Astrocyte (in vitro differentiated cells and primary cell): ENCODE measurements at places on chromosomes 1 and 21.

- DNase-seq, result no peak
Measured at GRCh38 chr21:33151941-33152731, 77.6 kb upstream of the IFNAR2 start.

GRCh38 chr1:79847700-79848099 lies 841.2 kb upstream of the ADGRL4 start:
- DNase-seq, result no peak

- no peak for DNase-seq
Measured at GRCh38 chr1:161936786-161937185, 86.9 kb downstream of the OLFML2B start.

GRCh38 chr1:158087320-158087927 lies 93.3 kb upstream of the CD1D start:
- peak; percentile 47 for DNase-seq

DNA sequence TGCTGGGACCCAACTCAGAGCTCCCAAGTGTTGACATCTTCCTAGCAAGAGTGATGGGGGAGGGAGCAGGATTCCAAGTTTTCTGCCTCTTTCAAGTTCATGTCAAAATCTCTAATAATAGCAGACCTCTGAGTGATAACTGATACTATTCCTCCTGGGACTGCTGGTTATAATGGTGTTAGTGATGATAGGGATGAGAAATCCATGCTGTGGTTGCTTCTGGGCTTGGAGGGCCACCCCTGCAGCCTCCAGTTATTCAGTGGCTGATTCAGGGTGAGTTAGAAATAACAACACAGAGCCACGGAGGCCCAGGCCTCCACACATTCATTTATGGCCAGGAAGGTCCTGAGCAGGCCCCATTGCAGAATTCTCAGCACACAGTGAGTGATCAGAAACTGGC lies 40.6 kb upstream of the ARTN start:
- no peak for DNase-seq

GRCh38 chr1:47403321-47403910 lies 12.7 kb upstream of the FOXE3 start:
- DNase-seq, result no peak

DNA sequence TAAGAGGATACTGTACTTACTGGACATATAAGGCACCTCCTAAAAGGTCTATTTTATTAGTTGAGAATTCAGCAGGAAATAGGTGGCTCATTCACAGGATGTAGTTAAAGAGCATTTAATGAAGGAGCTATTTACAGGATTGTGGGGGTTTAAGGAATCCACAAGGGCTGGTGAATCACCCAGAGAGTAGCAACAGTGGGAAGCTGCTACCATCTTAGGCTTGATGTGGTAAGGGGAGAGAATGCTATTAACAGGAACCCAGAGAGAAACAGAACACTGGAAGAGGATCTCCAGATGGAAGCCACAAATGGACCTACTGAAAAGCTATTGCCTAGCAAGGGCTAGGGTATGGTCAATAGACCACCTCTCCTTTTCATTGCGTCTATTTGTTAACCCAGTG lies 52.0 kb upstream of the COL11A1 start:
- peak; percentile 56 for DNase-seq

GRCh38 chr1:8704866-8705506 lies 112.5 kb downstream of the RERE start:
- no peak for DNase-seq

GRCh38 chr1:56816264-56816663 lies 2.9 kb downstream of the FYB2 start:
- no peak for DNase-seq

GRCh38 chr21:29725025-29725736 lies 214.6 kb downstream of the GRIK1 start:
- DNase-seq, result no peak

- no peak for DNase-seq
Measured at GRCh38 chr1:162992945-162993344, 76.2 kb upstream of the RGS4 start.

DNA sequence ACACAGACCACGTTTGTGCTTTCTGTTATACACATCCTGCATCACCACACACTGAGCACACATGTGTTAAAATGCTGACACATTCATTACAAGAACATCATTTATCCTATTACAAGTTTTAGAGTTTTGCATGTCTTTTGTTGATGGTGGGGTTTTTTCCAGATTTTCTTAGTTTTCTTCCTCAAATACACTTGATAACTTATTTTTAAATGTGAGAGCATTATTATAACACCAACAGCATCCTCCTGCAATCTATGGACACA lies 67.3 kb downstream of the TGFBR3 start:
- no peak for DNase-seq

GRCh38 chr21:45990049-45990711 lies 8.6 kb downstream of the COL6A1 start:
- no peak for DNase-seq

DNA sequence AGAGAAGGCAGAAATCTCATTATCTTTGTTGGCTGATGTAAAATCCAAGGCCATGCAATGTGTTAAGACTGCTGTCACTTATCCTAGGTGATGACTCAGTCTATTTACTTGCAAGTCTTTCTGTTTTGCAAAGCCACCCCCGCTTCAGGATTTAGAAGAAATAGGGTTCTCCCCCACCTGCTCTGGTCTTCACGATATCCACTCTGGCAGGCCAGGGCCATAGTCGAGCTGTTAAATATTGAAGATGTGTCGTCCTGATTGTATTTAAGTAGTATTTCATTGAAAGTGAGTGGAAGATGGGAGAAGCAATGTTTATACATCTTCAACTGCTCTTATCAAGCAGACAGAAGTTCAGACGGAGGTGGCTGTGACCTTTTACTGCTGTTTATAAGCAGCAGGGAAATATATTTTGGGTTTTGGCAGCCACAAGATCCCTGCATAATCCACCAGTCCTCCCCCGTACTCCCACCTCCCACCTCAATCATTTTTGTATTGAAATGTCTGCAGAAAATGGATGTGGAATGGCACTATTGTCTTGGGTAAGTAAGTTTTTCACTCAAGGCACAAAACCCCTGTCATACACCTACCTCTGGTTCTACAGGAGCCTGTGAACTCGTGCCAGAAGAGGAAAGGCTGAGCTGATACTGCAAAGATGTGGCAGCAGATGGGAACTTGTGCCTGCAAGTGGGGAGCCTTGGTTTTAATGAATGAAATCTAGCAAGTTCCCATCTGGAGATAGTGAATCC lies 117.4 kb downstream of the MRPS6 start:
- DNase-seq, result no peak

DNA sequence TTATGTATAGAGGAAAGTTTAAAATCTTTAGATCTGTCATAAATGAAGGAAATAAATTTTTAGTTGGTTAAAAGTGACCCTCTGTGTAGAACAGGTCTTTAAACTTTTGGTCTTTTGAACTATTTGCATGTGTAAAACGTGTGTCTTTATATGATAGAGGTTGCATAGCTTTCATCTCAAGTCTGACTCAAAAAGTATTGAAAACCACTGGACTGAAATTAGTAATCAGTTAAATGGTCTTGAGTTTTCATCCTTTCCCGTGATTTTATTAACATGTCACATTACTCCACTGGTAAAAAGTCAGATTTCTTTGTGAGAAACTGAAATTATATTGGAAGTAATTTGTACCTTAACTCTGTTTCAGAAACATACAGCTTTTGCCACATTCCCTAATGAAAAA lies 1.8 kb downstream of the RNPC3 start:
- no peak for DNase-seq

- no peak for DNase-seq
Measured at GRCh38 chr1:155713075-155713474, 24.2 kb downstream of the DAP3 start.

DNA sequence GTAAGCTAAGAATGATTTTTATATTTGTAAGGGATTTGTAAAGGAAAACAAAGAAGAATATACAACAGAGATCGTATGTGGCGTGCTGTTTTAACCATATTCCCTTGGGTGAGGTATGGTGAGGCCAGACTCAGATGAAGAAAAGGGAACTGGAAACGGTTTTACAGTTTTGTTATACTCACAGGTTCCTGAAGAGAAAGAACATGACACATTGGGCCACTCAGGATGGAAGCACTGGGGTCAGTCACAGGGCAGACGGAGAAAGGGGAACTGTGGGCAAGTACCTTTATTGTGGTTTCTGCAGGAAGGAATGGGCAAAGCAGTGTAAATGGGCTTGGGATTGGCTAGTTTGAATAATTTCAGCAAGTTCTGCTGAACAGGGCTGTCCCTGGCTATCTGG lies 177.4 kb downstream of the LBR start:
- DNase-seq, result no peak

DNA sequence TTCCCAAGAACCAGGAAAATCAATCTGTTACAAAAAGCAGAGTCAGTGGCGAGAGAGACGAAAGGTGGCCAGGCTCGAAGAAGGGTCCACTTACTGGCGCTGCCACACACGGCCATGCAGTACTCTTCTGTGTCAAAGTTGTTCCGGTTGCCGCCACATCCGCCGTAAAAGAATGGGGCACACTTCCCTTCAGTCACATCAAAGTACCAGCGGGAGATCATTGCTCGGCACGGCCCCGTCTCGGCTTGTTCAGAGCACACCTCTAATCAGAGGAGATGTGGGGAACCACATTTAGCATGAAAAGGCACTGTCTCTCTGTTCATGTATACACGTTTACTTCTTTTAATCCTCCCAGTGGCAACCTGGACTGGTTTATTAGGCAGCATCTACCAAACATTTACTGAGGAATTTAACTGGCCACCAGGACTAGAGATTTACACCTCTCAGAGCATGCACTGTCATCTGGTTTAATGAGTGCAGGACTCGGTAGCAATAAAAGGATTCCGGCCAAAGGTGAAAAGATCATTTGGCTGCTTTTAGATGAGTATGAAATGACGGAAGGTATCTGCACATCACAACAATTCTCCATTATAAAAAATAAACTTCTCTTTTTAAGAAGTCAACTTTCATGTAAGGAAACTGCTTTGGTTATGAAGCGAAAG lies 170.5 kb downstream of the APP start:
- no peak for DNase-seq

GRCh38 chr1:192554904-192555303 lies 20.7 kb upstream of the RGS1 start:
- DNase-seq, result peak; percentile 61

DNA sequence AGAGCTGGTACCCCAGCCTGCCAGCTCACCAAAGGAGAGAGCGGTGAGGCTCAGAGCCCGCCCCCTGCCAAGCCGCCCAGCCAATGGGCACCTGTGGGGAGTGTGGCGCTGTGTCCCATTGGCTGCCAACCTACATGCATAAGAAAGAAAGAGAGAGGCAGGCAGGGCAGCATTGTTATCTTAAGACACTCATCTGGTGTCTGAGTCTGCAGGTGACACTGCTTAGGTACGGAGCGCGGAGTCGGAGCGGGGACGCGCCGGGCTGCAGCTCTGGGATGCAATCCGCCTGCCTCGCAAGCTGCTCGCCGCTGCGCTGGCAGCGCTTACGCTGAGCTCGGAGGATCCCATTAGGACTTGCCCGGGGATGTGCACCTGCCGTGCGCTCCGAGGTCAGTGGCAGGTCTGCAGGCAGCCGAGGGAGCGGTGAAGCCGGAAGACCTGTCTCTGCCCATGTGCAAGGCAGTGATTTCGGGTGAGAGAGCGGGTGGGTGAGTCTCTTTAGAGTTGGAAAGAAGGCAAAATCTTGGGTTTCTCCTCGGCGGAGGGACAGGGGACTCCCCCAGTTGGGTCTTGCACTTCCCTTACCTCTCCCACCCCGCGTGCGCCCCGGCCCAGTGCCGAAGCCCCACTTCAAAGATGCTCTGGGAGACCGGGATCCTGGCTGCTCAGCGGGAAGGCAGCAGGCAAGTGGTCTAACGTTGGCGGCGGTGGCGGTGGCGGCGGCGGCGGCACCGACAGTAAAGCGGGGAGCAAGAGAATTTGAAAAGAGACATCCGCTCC lies at the start of gene BRINP2:
Gene BRINP2 (plus strand): TSS at position 203 of the 780 bp plus-strand sequence. CDS start 58,919 bp downstream, outside the sequence.
- DNase-seq, result peak; percentile 22

- DNase-seq, result no peak
Measured at GRCh38 chr1:78385744-78386462, 104.9 kb upstream of the PTGFR start.

DNA sequence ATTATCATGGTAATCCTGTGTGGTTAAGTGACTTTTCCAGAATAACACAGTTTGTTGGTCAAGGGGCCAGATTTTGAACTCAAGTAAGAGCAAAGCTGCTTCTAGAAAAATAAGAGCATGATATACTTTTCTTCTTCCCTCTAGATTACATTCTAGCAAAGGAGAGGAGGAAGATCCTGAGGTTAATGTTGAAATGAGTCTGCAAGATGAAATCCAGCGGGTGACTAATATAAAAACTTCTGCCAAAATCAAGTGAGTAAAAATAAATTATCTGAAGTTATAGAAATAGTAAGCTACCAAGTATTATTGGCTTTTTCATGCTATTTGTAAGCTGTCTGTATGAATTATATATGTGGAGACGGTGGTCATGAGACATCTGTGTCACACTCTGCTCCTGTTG lies 12.8 kb downstream of the WDR3 start:
- DNase-seq, result no peak

GRCh38 chr1:24018611-24019580 lies 38.8 kb upstream of the SRSF10 start:
- DNase-seq, result peak; percentile 99

GRCh38 chr1:200038325-200038980 lies 10.9 kb downstream of the NR5A2 start:
- no peak for DNase-seq
